ENCODE measurements at places on chromosomes 2 and 18.

DNA sequence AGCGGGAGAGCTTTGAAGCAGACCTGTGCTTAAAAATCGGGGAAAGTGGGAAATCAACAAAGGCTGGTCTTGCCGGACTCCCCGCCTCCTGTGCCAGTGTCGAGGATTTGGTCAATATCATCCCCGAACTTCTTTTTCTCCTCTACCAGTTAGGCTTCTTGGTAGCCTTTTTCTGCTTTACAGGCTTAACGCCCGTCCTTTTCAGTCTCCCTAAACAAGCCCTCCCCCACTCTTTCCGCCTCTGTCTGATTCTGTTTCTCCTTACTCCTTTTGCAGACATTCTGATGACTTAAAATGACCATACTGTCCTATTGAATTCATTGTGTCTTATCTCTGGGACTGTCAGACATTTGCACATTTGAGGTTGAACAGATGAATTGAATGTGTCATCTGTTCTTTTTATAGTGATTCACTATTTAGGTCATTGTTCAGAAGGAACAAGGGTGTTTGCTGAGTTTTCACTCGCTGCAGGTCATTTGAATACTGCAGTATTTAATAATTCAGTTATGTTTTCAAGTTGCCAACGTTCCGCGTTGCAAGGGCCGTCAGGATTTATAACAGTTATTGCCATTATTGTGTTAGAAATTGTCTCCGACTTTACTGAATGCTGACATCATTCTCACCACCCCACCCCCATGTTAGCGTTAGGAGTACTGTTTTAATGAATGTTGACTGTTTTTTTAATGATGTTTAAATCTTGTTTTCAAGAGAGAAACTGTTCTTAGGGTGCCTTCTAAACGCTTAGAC, 1.1 kb downstream of the ITGAV start:
- DNase-seq = no peak

DNA sequence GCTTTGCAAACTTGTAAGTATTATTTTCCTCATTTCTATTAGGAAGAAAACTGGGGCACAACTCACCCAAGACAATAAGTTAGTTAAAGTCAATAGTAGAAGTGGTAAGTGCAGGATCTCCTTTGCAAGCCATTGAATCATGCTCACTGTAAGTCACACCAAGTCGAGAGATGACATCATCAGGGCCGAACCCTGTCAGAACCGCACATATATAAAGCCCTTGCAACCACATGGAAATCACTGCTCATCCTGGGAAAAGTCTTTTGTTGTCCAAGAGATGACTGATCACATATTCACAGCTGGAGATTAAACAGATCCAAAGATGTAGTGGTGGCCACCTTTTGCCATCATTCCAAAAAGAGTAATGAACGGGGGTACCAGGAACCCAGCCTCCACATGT, 484.8 kb upstream of the ID2 start:
- no peak for DNase-seq

GRCh38 chr18:12886498-12887126, 2.6 kb upstream of the PTPN2 start:
- DNase-seq = no peak

GRCh38 chr2:446303-446874, 158.5 kb upstream of the ALKAL2 start:
- no peak for DNase-seq

GRCh38 chr2:21676676-21677075, 552.9 kb downstream of the TDRD15 start:
- DNase-seq = no peak

DNA sequence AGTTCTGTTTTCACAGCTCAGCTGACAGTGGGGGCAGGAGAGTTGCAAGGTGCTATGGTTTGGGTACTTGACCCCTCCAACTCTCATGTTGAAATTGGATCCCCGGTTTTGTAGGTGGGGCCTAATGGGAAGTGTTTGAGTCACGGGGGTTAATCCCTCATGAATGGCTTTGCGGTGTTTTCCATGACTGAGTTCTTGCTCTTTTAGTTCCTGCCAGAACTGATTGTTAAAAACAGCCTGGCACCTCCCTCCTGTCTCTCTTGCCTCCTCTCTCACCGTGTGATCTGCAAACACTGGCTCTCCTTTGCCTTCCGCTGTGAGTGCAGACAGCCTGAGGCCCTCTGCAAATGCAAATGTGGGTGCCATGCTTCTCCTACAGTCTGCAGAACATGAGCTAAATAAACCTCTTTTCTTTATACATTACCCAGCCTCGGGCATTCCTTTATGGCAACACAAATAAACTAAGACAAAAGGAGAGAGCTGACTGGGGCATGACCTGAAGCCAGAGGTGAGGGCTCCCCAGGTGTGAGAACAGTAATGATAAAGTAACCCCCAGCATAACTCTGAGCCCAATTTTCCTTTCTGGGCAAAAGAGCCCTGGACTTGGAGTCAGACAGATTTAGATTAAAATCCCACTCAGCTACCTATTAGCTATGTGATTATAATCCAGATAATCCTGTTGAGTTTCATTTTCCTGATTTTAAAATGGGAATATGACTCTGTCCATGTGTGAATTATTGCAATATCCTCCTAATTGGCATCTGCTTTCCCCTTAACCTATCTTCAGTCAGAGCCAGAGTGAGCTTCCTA, 64.9 kb upstream of the CAPN13 start:
- no peak for DNase-seq

- DNase-seq = no peak
Measured at GRCh38 chr2:69902213-69902922, 8.6 kb downstream of the SNRNP27 start.

GRCh38 chr2:26273501-26273900, 28.8 kb downstream of the HADHB start:
- DNase-seq = no peak

DNA sequence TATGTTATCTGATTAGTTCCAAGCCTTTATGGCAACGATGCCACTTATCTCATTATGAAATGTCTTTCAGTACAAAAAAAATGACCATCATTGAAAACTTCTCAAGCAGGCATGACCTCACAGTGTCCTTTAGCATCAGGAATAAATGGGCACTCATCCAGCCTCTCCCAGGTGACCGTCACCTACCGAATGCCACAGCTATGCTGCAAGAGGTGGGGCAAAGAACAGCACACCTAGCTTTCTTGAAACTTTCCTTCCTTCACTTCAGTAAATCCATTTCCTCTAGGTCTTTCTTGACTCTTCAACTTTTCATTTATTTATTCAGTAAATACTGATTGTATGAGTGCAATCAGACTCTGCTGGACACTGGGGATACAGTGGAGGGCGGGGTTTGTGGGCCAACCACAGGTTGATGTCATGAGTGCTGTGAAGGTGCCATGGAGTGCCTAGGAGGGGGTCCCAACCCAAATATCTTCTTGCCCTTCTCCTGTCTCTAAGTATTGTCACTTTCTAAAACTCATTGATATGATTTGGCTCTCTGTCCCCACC, 54.3 kb upstream of the HK2 start:
- DNase-seq = no peak

GRCh38 chr18:22311301-22311700, 106.4 kb downstream of the CTAGE1 start:
- no peak for DNase-seq

DNA sequence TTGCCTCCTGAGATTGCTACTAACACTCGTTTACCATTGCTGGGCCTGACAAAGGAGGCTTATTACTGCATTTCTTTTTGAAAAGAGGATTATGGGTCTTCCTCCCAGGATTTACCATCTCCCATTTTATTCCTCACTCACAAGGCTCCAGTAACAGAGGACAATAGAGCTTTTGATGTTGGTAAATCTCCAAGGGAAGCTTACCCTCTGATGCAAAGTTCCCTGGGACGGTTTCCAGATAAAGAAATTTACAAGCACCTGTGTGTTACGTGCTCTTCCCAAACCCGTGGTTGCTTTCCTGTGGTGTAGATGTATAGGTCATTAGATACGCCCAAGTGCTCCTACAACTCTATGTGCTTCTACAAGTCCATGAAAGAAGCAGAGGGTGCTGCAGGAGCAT, 17.1 kb downstream of the VSNL1 start:
- no peak for DNase-seq

DNA sequence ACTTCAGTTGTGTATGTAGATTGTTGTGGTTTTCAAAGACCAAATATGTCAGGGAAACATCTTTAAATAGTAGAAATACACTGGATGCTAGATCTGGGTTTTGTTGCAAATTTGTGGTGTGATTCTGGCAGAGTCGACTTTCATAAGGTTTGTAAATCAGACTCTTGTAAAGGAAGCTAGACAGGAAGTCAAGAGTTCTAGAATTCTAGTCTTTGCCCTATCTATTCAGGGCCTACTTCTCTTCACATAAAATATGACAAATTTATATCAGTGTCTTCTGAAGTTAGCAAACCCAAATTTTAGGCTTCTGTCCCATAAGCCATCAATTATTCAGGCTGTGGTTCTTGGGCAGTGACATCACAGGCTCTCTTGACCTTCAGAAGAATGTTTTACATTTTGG, 1579.2 kb upstream of the PIK3C3 start:
- DNase-seq = no peak

DNA sequence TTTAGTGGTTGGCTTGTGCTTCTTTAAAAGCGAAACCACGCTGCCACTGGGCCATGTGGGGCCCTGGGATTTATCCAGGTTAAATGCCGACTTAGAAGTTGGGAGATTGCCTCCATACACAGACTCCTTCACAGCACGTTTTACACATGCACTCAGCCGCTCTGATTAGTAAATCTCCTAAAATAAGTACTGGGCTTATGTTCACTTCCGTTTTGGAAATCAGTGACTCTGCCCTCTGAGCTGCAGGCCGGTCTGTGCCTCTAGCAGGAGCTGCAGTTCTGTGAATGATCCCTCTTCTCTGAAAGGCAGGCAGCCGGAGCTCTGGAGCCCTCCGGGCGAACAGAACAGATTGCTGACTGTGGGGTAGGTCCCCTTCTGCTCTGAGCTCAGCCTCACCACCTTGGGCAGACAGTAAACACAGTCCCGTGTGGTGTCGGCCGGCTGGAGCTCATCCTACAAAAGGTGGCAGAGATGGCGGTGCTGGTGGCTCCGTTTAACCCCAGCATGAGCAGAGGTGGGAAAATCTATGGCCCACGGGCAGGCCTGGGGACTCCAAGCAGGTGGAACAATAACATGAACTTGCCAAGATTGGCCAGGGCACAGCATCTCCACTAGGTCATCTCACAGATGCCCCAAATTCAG, 9.8 kb upstream of the RAB17 start:
- DNase-seq = no peak

- DNase-seq = no peak
Measured at GRCh38 chr18:36387310-36387709, 89.8 kb downstream of the FHOD3 start.

- no peak for DNase-seq
Measured at GRCh38 chr2:16404551-16405300, 260.9 kb downstream of the CYRIA start.

DNA sequence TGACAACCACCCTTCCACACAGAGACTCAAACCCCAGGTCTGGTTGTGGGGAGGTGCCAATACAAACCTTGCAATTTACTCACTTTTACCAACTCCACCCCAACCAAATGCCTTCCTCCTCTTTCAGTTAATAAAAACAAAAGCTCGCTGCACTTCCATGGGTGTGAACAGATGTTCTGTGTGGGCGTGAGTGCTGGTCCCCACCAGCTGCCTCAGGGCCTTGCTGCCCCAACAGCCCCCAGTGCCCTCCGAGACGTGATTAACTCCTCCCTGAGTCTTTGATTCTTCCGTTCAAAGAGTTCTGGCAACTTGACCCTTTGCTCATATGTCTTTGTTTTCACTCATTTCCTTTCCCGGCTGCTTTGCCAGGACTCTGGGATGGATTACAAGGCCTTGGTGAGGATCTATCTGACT, 258.9 kb upstream of the CXCR4 start:
- no peak for DNase-seq

DNA sequence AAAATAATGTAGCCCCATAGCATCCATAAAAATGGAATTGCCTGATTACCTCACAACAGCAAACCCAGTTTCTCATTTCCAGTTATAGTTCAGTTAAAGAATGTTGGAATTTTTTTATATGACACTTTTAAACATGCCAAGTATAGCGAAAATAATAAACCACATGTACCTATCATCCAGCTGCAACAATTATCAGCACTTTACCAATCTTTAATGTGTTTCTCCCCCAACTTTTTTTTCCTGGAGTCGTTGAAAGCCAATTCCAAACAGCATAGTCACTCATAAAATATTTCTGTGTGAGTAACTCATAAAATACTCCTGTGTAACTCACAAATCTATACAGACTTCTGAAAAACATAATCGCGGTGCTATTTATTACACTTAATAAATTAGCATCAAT, 38.1 kb downstream of the SMAD4 start:
- DNase-seq = no peak

DNA sequence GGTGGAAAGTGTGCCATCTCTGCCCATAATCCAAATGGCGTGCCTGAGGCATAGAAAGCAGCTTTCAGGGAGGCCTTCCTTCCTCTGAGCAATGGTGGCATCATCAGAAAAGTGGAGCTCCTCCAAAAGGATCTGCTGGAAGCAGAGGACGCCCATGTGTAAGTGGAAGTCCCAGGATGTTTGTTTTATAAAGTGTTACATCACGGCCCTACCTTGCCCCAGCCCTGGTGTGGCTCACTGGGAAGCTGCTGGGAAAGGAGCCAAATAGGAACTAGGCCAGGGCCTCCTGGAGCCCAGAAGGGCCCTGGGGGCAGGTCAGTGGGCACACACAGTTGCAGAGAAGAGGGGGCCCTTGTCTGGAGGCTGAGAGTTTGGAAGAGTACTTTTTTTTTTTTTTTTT, 4.2 kb upstream of the ODC1 start:
- no peak for DNase-seq

- DNase-seq = no peak
Measured at GRCh38 chr2:55962915-55963314, 39.3 kb upstream of the EFEMP1 start.

DNA sequence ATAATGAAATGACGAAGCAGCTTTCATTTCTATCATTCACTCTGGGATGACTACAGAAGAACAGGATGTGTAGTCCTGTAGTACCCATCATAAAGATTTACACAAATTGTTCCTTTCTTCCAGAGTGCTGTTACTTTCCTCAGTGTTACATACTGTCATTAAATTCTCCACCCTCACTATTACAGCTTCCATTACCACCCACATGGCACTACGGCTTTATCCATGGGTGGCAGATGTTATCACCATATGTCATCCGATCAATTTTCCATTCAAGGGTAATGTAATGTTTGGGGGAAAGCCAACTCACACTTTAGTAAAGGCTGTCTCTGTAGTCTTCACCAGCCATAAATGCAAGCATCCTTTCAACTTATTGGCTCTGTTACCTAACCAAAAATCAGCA, 7.1 kb upstream of the CSRNP3 start:
- DNase-seq = no peak

GRCh38 chr2:21443494-21444105, 319.8 kb downstream of the TDRD15 start:
- DNase-seq = no peak

- DNase-seq = no peak
Measured at GRCh38 chr2:29789911-29790485, 131.4 kb downstream of the ALK start.

All from stimulated activated CD8-positive, alpha-beta memory T cell treated with anti-CD3 and anti-CD28 coated beads, Interleukin-12 subunit alpha, Interleukin-12 subunit beta, amount 100 ng/mL, for 1 hour (primary cell).